Glomerular endothelial cell (primary cell): ENCODE measurements at places on chromosomes 4 and X.
A peak's percentile ranks its signal among the peaks of the same experiment; 100 is the strongest.

- DNase-seq: no peak
Observed at GRCh38 chr4:174517502-174518445, 4.5 kb downstream of the HPGD start.

- DNase-seq: no peak
Observed at GRCh38 chrX:124414281-124414680, 67.9 kb downstream of the SH2D1A start.

- no peak for DNase-seq
Observed at GRCh38 chrX:46754586-46755061, 4.3 kb downstream of the SLC9A7 start.

DNA sequence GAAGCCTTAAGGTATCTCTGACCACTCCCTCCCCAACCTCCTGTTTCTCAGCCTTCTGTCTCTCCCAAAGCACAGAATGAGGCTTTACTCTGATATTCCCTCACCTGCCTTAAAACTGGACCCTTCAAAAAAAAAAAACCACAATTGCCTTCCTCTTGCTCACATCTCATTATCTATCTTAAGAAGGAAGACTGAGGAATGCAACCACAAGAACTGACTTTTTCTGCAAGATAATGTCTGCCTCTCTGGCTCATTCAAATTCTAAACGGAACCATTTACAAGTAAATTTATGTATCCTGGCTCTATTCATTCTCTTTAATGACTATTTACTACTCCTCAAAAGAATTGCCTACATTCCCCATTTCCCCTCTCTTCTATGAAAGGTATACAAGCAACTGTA, 545.5 kb upstream of the HTR2C start:
- DNase-seq: no peak

GRCh38 chr4:37623125-37623524, 63.1 kb downstream of the RELL1 start:
- DNase-seq: no peak

GRCh38 chr4:26685250-26685649, 101.4 kb downstream of the TBC1D19 start:
- no peak for DNase-seq

DNA sequence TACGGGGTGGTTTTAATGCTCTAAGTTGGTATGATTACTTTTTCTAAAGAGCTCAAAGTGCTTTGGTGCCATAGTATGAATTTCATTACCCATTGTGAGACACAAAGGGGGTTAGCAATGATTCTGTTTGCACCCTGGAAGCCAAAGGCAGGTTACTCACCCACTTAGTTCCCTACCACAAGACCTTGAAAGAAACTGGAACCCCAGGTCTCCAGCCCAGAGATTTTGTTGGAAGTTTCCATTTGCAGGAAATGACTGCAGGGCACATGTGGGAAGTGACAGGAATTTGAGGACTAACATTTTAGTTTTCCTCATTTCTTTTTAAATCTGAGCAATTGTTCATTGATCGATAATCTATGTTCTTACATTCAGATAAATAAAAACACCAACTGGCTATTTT, 1.8 kb upstream of the HS3ST1 start:
- DNase-seq: no peak

- no peak for DNase-seq
Observed at GRCh38 chr4:8252301-8253173, 17.0 kb upstream of the HTRA3 start.

GRCh38 chr4:109389369-109390114, 44.1 kb upstream of the SEC24B start:
- DNase-seq: no peak

- no peak for DNase-seq
Observed at GRCh38 chr4:128859887-128860677, 50.6 kb downstream of the JADE1 start.

DNA sequence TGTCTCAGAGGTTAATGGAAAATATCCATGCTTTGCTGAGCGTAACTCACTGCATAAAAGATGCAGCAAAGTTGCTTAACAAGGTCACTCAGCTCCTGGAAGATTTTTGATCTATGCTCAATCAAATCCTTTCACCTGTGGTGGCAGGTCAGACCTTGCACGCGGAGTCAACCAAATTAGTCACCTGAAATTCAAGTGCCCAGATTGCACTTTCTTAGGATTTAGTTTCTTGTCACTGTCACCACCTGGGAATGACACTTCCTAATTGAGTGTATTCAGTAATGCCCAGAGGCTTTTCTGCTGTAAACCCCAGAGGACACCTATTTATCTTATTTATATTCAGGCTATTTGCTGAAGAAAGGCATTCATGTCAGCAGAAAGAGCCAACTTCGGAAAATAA, 215.8 kb upstream of the SMIM31 start:
- DNase-seq: no peak

- no peak for DNase-seq
Observed at GRCh38 chr4:1901127-1901526, 29.9 kb downstream of the NSD2 start.

- no peak for DNase-seq
Observed at GRCh38 chr4:81260443-81261101, 45.5 kb upstream of the PRKG2 start.

GRCh38 chrX:23372220-23372902, 37.7 kb downstream of the PTCHD1 start:
- no peak for DNase-seq

- DNase-seq: no peak
Observed at GRCh38 chrX:75181721-75182120, 25.6 kb upstream of the ABCB7 start.

- DNase-seq: no peak
Observed at GRCh38 chr4:154399259-154399974, 92.2 kb downstream of the DCHS2 start.

- no peak for DNase-seq
Observed at GRCh38 chrX:15215366-15215765, 54.5 kb downstream of the ASB9 start.

DNA sequence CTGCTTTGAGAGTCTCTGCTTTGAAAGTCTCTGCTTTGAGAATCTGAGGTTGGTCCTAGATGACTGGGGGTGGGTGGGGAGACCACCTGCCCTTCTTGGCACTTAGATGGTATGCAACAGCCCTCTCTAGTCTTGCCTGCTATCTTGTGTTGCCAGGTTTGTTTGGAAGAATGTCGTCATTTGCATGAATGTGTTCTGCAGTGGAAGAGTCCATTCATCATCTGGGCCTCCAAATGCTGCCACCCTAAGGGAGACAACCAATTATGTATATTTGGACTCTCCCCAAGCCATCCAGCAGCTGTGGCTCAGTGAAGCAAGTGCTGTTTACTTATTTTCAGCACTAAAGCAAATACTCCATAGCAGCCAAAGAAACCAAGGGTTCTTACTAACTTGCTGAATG, 44.6 kb upstream of the TRPC5OS start:
- DNase-seq: no peak

DNA sequence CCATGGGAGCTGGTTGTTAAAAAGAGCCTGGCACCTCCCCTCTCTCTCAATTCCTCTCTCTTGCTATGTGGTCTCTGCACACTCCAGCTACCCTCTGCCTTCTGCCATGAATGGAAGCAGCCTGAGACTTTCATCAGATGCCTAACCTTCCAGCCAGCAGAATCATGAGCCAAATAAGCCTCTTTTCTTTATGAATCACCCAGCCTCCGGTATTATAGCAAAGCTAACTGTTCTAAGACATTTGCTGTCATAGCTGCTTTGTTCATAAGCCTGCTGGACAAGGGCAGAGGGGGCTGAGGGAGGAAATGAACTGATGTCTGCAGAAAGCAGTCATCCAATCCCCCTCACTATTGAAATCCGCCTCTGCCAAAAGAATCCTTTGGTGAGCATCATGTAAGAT, 196.7 kb downstream of the ZNF330 start:
- no peak for DNase-seq

GRCh38 chrX:111634823-111635729, 45.9 kb upstream of the ALG13 start:
- DNase-seq: no peak

- DNase-seq: no peak
Observed at GRCh38 chr4:152780267-152780778, 569 bp downstream of the ARFIP1 start.

- DNase-seq: no peak
Observed at GRCh38 chrX:20906571-20906970, 467.6 kb upstream of the CNKSR2 start.

- no peak for DNase-seq
Observed at GRCh38 chrX:3621414-3621813, 92.0 kb downstream of the PRKX start.

GRCh38 chrX:79170476-79171035, 26.1 kb downstream of the GPR174 start:
- DNase-seq: no peak

DNA sequence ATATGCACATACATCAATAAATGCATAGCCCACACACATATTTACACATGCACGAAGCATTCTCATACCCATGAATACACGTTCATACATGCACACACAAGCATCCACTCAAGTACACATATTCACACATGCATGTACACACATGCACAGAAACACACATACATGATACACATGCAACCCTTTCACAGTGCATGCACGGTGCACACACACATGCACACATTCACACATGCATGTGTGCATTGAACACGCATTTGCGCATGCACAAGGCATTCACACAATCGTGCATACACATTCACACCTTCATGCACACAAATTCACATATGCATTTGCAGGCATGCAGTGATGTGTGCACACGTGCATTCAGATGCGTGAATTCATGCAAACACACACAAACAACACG, 324.5 kb downstream of the DHRSX start:
- DNase-seq: no peak

DNA sequence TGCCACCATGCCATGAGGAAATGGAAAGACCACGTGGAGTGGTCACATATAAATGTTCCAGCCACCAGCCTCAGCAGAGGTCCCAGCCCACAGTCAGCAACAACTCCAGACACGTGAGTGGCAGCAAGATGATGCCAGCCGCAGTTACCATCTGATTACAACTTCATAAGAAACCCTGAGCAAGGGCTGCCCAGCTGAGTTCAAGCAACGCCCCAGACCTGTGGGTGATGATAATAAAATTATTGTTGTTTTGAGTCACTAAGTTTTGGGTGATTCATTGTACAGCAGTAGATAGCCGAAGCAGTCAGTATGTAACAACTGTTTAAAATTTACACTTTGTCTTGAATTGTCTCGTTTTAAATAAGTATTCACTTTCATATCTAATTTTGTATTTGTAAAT, 5.8 kb upstream of the CCNG2 start:
- DNase-seq: no peak

DNA sequence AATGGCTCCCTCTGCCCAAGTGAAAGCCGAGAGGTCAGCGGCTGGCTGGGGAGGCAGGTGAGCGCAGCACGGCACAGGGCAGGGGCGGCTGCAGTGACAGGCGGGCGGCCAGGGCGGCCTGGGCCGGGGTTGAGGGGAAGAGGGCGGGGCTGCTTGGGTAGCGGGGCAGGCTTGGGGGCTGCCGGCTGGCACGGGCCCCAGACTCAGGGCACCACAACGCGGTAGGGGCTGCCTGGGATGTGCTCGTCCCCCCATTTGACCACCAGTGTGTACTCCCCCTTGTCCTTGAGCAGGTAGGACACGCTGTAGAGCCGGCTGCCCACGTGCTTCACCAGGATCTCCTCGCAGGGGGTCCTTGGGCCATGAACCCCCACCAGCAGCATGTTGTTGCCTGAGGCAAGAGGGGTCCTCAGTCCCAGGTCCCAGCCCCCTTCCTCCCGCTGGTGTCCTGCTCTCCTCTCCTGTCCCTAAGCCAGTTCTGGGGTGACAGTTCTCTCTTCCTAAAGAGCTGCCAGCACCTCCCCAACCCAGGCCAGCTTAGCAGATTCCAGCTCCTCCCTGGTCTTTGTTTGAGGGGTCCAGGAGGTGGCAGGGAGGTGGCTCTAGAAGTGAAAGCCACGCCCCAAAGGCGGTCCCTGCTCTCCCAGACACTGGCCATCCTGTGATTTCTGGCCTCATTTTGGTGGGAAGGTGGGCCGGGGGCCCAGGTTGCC, 25.6 kb downstream of the FLNA start:
- no peak for DNase-seq

- no peak for DNase-seq
Observed at GRCh38 chr4:37476256-37476655, 209.9 kb downstream of the RELL1 start.

- DNase-seq: no peak
Observed at GRCh38 chr4:107187091-107187490, 151.0 kb upstream of the DKK2 start.

DNA sequence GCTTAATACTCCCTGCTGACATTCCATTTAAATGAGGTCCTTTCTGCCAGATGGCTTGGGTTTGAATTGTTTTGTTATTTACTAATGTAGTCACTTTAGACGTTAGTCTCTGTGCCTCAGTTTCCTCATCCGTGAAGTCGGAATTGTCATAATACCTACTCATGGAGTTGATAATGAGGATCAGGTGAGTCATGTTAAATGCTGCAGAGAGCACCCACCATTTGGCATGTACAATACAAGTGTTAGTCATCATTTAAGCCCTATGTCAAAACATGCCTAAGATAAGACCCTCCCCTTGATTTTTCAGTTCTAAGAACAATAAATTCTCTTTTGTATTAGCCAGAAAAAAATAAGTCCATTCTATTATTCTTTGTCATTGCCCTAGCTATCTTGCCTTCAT, 534.8 kb upstream of the HTR2C start:
- DNase-seq: no peak

DNA sequence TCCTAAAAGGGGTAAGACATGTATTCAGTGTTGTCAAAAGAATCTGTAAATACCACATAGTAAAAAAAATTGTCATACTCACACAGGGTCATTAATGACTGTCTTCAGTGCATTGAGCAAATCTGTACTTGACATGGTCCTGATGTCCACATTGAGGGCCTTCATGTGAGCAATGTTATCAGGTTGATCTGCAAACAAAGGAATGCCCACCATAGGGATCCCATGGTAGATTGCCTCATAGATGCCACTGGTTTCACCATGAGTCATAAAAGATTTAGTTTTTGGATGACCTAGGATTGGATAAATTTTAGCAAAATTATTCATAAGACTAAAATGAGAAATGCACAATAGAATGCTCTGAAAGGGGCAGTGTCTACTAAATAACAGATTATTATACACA, 38.1 kb upstream of the UGT2B15 start:
- DNase-seq: no peak

DNA sequence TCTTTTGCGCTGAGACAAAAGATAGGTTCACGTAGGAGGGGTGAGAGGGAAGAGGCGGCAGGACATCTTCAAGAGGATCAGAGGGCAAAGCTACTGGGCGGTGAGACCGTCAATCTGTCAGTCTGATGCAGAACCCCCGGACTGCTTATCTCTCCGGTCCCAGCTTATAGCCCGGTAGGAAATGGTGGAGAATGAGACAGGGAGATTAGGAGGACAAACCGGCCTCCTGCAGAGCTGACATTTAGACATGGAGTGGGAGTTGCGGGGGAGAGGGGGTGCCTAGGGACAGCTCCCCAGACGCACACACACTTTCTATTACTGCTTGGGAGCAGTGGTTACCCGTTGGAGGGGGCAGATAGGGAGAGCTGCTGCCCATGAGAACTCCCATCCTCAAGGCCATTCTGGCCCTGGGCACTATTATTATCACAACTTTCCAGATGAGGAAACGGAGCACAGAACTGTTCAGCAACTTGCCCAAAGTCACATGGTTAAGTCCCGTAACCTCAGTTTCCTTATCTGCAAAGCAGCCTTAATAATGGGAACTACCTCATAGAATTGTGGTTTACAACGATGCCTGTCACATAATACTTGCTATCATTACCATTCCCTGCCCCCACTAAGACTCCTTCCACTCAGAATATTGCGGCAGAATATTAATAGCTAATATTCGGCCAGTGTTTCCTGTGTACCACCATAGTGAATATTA, 1.1 kb upstream of the HDAC6 start:
- no peak for DNase-seq

GRCh38 chr4:121428721-121429120, 47.9 kb upstream of the QRFPR start:
- DNase-seq: peak; percentile 3
